Cortex of kidney (tissue), 1 donor: ENCODE measurements at places on chromosomes 5 and 9.

- no peak for DNase-seq
Observed at GRCh38 chr5:10434392-10434791, 7.3 kb upstream of the ROPN1L start.

GRCh38 chr5:13498279-13498678, 446.2 kb downstream of the DNAH5 start:
- DNase-seq: no peak

GRCh38 chr9:110330484-110331105, 7.1 kb downstream of the TXNDC8 start:
- DNase-seq: no peak

DNA sequence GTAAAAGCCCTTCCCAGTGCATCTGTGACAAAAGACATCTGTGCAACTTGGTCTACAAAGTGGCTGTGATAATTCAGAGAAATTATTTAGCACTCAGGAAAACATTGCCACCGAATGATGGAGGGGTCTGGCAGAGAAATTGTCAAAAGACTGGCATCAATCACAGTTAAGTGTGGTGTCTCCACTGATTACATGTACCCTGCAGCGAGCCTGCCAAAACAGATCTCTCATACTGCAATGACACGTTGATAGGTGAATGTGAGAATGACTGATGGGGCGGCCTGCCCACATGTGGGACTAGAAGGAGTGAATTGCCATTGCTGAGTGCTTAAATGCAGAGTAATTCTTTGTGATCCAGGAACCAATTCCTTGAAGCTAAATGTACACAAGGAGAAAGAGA, 136.4 kb upstream of the PCSK5 start:
- DNase-seq: no peak

DNA sequence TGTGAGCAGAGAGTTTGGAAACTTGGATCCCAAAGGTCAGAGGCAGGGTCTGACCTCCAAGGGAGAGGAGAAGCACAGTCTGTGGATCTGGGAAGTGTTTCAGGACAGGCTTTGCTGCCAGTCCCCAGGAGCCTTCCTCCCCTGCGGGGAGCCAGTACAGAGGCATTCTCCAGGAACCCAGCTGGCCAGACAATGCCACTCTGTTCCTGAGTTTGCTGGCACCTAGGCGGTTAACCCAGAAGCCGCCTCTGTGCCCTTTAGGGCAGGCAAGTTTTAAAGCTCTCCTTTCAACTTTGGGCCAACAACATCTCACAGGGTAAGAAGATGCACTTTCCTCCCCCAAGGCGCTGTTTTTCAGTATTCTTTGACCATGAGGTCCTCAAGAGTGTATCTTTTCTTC, 37.0 kb upstream of the FGF1 start:
- DNase-seq: no peak

GRCh38 chr5:73451224-73452130, 2.9 kb upstream of the FOXD1 start:
- DNase-seq: no peak

DNA sequence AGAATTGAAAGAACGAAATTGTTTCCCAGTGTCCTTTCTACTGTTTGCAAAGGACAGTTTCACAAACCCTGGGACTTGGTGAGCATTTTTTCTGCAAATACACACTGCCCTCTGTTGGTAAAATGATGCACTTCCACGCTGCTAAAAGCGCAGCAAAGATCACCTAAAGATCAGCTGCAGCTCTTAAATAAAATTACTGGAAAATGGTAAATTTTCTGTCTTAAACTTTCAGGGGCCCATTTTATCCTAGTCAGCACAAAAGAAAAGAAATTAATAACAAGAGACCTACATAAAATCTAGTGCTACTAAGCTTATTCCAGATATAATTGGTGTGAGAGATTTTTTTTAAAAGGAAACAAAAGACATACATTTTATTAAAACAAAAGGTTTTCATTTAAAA, 566.0 kb downstream of the CAAP1 start:
- DNase-seq: no peak

DNA sequence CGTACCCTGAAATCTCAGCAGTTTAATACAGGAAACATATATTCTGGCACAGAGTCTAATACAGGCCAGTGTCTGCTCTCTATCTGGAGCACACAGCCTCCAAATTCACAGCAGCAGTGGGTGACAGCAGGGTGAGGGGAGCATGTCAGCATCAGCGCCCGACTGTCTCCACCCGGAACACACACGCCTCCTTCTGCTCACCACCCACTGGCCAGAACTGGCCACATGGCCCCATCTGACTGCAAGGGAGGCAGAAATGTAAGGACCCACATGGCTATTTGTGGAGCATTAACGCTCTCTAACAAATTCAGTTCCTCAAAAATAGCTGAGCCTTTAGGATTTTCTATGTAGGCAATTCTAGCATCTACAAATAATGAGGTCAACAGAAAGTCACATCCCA, 24.6 kb downstream of the UBE2QL1 start:
- no peak for DNase-seq

- DNase-seq: no peak
Observed at GRCh38 chr9:113356686-113357292, 7.4 kb downstream of the BSPRY start.

DNA sequence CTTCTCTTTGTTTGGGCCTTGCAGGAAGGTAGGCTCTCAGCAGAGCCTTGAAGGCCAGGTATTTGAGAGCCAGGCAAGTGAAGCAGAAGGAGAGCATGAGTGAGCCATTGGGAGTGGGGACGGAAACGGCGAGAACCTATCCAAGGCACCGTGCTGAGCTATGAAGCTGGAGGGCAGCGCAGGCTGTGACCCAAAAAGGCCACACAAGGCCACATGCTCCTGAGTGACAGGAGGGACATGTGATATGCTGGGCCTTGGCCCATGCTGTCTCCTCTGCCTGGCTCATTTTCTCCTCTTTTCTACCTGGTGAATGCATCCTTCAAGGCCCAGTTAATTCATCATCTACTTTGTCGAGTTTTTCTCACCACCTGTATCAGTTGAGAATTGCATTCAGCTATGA, 136.3 kb downstream of the PALM2AKAP2 start:
- DNase-seq: no peak

- DNase-seq: no peak
Observed at GRCh38 chr9:17597977-17598376, 19.1 kb downstream of the SH3GL2 start.

DNA sequence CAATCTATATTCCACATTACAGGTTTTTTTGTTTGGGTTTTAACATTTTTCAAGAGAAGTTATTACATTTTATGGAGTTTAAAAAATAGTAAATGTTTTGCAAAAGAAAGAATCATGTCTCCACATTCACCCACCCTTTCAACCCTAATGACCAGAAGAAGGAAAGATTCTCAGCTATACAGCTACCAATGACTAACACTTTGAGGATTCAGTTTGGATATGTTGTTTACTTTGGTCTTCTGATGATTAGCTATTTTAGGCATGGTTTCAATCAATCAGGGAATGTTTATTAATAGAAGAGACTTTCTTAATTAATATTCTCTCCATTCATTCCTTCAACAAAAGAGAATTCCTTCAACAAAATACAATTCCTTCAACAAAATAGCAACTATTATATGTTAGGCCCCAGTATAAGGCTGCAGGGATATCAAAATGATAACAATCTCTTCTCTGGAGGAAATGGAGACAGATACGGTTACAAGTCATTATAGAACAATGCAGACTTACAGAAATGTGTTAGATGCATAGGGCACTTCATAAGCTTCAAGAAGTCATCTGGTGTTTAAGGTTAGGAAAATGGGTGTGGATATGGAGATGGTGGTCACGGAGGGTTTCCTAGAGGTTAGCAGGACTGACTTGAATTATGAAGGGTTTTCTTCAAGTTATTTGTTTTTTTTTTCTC, 9.3 kb upstream of the NR3C1 start:
- DNase-seq: no peak

DNA sequence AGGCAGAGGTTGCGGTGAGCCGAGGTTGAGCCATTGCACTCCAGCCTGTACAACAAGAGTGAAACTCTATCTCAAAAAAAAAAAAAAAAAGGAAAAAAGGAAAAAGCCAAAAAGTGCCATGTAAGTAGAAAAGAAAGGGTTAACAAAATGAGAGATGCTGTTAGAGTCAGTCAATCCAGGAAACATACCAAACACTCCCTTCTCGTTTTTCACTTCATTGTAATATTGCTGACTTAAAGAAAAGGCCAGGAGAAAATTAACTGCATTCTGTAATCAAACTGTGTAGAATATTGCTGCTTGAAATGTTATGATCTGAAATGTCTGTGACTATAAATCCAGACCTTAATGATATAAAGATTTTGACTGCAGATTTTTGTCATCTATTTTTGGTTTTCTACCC, 379.1 kb downstream of the ENC1 start:
- no peak for DNase-seq

DNA sequence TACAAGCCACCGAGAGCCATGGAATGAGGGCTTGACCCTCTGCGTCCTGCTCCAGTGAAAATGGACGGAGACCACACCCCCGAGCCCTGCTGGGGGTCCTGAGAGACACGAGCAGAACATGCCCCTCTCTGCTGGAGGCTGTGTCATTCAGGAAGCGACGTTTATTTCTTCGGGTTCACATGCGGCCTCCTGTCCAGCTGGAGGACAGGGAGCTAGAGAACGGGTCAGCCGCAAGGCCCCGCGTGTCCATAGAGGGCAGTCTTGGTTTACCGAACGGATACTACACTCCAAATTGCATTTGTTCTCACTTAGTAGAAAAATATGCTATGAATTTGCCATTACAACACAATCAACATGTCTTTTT, 36.1 kb downstream of the MRPL36 start:
- DNase-seq: no peak

DNA sequence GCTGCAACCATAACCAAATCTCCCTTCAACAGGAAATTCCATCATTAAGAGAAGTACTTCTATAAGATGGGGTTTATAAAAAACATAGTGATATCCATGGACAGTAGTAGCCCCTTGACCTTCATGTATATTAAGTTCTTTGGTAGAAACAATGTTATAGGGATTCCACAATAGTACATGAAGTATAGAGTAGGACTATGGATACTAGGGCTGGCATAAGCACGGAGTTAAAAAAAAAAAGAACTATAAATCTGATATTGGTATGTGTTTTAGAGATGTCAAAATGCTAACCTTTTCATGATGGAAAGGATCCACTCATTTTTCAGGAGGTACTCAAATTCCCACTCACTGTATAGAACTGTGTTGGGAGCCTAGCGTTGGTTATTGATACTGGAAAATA, 337.6 kb downstream of the FGF10 start:
- DNase-seq: no peak

GRCh38 chr5:32489791-32490562, 45.4 kb upstream of the ZFR start:
- DNase-seq: no peak

- no peak for DNase-seq
Observed at GRCh38 chr5:82822634-82822927, 254.6 kb downstream of the TMEM167A start.

DNA sequence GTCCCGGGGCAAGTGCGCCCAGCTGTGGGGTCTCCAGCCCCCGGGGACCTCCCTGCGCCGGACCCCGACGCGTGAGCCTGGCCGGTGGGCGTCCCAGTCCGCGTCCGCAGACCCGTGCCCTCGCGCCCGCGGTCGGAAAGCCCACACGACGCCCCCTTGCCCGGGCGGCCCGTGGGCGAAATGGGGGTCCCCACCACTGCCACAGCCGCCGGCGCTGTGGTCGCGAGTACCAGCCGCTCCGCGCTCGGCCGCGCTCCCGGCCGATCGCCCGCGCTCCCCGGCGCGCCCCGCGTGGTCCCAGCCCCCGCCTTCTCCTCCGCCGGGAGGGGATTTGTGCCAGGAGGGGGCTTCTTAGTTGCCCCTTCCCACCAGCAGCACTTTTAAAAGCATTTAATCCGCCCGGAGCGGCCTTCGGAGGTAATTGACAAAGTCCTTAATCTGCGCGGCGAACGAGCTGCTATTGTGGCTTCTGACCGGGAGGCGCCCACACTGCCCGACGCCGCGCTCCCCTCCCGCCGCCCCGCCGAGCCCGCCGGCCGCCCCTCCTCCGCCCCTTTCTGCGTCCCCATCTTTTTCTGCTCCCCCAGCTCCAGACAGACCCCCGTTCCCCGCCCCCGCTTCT, 469 bp upstream of the FIBCD1 start:
- no peak for DNase-seq

DNA sequence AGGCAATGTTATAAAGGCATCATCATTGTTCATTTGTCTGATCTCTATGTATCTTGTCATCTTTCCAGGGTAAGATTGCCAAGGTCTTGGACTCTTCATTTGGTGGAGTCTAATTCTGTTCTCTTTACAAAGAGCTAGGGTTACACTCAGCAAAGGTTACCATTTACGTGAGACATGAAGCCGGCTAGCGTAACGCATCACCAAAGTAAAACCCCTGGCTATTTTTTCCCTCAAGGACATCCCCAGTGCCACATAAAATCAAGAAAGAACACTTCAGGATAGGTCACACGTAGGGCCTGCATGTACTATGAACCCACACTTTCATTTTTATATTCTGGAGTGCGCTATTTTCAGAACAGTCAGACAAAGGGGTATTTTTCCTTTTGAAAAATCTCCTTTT, 20.0 kb upstream of the MYOT start:
- no peak for DNase-seq

DNA sequence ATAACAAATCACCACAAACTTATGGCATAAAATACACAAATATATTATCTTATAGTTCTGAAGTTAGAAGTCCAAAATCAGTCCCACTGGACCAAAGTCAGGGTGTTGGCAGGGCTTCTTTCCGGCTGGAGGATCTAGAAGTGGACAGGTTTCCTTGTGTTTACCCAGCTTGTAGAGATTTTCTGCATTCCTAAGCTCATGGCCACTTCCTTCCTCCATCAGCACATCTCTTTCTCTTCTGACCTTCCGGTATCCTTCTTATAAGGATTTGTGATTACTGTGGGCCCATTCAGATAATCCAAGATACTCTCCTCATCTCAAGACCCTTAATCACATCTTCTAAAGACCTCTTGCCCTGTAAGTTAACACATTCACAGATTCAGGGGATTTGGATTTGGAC, 97.6 kb downstream of the RAB3C start:
- no peak for DNase-seq

DNA sequence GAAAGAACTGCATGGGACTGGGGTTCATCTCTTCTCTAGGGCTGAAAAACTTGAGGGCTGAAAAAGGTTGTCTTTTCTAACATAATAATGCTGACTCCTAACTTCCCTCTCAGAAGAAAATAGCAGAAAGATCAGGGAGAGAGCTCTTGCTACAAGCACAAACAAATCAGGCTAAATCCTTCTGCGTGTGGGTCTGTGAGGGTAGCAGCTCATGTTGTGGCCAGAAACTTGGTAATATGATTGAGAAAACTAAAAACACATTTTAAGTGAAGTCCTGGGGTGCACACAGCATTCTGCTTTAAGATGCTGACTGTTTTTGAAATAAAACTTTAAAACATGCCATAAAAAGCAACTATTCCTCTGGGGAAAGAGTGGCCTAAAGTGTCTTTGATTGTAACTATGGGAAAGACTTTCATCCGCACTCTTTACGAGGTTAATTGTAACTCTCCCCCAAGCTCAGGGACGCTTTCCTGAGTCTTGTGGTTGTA, 56.7 kb downstream of the SAXO1 start:
- DNase-seq: no peak

GRCh38 chr9:131366761-131367401, 27.0 kb upstream of the PRRC2B start:
- DNase-seq: no peak

- DNase-seq: no peak
Observed at GRCh38 chr9:35628389-35628991, 10.3 kb upstream of the CD72 start.
